ENCODE measurements at places on chromosomes 16 and 17. TPM values are rescaled to one million over a fixed set of nuclear protein-coding genes. Genes with fewer than 3 reads are reported as not detected.

UMOD gene
- total RNA-seq, result not detected

KRTAP4-4 gene
- total RNA-seq, result not detected

GRCh38 chr17:70848785-70849184 lies 679.5 kb downstream of the KCNJ2 start:
- no peak for DNase-seq

- no peak for DNase-seq
Measured at GRCh38 chr16:78177987-78178386, 78.5 kb downstream of the WWOX start.

- no peak for DNase-seq
Measured at GRCh38 chr17:82939621-82940135, 99.9 kb upstream of the ZNF750 start.

- DNase-seq, result peak; percentile 81
Measured at GRCh38 chr17:58249270-58250133, 11.1 kb downstream of the LPO start.

- DNase-seq, result no peak
Measured at GRCh38 chr16:60979119-60979518, 1057.1 kb downstream of the CDH8 start.

All from mesothelial cell of epicardium (in vitro differentiated cells).